ENCODE measurements at places on chromosomes 12 and 14.

DNA sequence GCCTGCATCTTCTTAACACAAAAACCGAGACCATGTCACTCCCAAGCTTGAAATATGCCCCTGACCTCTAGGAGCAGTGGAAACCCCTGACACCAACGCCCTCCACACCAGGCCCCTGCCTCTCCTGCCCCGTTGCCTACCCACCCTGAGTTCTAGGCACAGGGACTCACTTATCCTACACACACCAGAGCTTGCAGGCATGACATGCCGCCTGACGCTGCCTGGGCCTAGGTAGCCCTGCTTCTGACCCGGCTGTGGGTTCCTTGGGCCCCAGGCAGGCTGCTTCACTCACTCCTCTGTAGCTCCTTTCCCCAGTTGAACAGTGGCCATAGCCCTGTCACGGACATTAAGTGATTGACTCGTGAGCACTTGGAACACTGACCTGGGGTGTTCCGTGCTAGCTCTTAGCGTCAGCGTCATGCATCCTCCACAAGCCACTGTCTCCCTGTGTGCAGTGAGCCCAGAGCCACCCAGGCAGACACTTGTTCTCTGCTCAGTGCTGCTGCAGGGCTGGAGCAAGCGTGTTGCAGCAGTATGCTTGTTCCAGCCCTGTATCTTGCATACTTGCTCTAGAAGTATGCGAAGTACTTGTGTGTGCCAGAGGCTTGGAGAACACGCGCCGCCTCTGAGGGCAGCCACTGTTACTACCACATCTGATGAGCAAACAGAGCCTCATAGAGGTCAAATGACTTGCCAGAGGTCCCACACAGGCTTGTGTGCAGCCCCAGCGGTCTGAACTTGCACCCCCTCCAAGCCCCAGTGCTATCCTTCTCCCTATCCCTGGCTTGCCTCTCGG is 15.6 kb downstream of the OTUB2 start:
- no peak for DNase-seq

DNA sequence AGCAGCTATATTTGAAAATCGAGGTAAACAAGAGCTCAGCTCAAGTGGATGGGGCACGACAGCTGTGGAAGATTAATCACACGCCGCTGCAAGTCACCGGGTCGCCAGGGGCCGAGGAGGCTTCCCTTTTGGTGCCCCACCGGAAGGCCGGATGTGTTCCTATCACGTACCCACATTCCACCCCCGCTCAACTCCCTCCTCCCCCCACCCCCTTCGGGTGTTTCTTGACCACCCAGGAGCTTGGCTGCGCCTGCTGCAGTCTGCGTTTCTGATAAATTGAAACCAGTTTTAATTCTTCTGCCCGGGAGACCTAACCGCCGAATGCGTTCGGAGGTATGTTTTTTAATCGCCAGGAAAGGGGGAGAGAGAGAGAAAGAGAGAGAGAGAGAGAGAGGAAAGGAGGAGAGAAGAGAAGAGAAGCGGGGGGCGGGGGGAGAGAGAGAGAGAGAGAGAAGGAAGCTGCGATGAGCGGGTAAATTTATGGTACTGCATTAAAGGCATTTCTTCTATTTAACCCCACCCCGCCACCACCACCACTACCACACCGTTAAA is 1.8 kb downstream of the SLC8A3 start:
- DNase-seq, result peak; percentile 9

GRCh38 chr14:68800390-68800789 is 7.5 kb upstream of the ZFP36L1 start:
- no peak for DNase-seq

DNA sequence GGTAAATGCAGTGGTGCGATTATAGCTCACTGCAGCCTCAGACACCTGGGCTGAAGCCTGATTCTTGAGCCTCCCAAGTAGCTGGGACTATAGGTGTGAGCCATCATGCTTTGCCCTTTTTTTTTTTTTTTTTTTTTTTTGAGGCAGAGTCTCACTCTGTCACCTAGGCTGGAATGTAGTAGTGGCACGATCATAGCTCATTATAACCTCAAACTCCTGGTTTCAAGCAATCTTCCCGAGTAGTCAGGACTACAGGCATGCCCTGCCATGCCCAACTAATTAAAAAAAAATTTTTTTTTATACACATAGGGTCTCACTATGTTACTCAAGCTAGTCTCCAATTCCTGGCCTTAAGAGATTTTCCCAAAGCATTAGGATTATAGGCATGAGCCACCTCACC is 6.9 kb downstream of the ATP2A2 start:
- DNase-seq, result no peak

DNA sequence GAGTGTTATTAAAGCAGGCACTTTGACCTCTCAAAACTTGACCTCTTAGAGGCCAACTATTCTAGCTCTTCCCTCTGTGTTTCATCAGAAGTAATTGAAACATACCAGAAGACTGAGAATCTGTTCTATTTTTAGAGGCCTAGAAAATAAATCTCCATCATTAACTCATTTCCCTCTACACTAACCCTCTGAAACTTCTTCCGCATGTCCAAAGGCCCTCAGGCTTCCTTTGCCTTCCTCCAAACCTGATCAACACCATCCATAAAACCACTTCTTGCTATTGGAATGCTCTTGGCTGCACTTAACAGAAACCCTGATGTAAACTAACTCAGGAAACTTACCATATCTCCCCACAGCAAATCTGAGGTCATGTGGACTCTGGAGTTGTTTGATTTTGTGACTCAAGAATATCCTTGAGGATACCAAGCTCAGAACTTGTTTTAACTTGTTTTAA is 196.4 kb downstream of the RPAP3 start:
- no peak for DNase-seq

DNA sequence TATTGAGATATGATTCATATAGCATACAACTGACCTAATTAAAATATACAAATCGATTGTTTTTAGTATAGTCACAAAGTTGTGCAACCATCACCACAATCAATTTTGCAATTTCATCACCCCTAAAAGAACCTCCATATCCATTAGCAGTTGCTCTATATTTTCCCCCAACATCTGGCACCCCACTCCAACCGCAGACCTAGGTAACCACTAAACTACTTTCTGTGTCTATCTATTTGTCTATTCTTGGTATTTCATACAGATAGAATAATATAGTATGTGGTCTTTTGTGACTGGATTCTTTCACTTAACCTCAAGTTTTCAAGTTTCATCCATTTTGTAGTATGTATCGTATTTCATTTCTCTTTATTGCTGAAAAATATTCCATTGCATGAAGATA is 126.0 kb upstream of the CRY1 start:
- DNase-seq, result no peak

GRCh38 chr12:47328831-47329545 is 249.2 kb upstream of the AMIGO2 start:
- no peak for DNase-seq

GRCh38 chr12:111467857-111468241 is 62.1 kb downstream of the SH2B3 start:
- DNase-seq, result no peak

DNA sequence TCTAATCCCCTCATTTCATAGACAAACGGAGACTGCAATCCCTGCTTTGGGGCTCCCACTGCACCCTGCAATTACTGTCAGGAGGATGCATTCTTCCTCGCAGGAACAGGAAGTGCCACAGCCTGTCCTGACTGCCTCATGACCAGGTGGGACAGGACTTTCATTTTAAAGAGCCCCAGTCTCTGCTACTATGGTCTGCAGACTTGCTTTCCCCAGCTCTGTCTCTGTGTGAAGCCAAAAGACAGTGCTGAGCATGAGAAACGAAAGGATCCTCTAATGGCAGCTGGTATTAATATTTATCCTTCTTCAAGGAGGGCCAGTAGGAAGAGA is 60.0 kb upstream of the PNMA1 start:
- DNase-seq, result no peak

- DNase-seq, result no peak
Measured at GRCh38 chr12:204261-204678, 9.7 kb downstream of the SLC6A12 start.

DNA sequence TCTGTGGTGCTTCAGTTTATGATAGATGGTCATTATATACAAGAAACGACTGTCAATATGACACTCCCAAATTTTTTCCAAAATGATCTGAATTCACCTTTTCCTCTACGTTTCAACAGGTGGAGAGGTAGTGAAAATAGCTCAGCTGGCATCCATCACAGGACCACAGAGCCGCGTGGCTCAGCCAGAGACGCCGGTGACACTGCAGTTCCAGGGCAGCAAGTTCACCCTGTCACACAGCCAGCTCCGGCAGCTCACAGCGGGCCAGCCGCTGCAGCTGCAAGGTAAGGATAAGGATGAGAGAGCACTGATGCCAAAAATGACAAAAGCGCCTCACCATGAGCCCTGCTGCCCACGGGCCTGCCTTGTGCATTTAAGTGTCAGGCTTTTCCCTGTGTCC is 73.9 kb downstream of the EP400 start:
- DNase-seq, result no peak

- no peak for DNase-seq
Measured at GRCh38 chr14:106506881-106507305, 980.5 kb downstream of the TMEM121 start.

GRCh38 chr12:120457133-120457532 is 10.9 kb downstream of the GATC start:
- no peak for DNase-seq

DNA sequence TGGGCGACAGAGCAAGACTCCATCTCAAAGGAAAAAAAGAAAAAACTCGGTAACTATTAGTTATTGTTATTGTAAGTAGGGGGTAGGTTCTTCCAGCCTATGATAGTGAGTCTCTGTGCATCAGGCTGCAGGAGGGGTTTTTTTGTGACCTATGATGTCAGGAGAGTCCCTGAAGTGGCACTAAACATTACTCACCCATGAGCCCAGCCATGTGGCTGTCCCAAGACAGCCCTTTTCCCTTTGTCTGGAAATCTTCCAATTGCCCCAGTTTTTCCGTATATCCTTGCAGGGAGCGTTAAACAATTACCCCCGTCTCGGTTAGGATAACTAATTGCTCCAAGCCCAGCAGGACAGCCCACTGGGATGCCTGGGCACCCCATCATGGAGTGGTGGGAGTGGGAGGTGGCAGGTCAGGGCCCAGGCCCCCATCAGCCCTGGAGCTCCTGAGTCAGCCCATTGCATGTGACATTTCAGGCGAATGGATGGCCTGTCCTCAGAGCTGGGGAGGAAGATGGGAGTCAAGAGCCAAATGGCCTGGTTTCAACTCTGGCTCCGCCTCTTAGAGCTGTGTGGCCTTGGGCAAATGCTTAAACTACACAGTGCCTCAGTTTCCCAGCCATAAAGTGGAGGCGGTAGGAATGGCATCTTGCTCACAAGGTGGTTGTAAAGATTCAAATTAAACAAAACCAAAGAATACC is 16.4 kb downstream of the PHETA1 start:
- no peak for DNase-seq

GRCh38 chr14:93959239-93960107 is 16.9 kb downstream of the ASB2 start:
- peak; percentile 86 for DNase-seq

DNA sequence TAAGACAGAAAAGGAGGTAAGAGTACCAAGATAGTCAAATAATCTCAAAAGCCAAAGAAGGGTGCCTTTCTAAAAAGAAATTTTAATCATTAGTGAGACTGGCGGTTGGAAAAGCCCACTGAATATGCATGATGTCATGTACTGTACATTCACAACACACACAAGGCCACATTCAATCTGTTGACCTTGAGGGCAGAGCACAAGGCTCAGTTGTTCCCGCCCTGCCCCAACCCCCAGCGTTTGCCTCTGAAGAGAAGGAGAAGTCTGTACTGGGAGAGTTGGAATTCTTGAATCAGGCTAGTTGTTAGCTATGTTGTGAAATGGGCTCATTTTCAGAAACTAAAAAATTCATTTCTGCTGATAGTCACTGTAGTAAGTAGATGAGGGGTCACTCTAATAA is 50.2 kb upstream of the NID2 start:
- no peak for DNase-seq

- DNase-seq, result no peak
Measured at GRCh38 chr14:54681811-54682261, 114.9 kb downstream of the SAMD4A start.

DNA sequence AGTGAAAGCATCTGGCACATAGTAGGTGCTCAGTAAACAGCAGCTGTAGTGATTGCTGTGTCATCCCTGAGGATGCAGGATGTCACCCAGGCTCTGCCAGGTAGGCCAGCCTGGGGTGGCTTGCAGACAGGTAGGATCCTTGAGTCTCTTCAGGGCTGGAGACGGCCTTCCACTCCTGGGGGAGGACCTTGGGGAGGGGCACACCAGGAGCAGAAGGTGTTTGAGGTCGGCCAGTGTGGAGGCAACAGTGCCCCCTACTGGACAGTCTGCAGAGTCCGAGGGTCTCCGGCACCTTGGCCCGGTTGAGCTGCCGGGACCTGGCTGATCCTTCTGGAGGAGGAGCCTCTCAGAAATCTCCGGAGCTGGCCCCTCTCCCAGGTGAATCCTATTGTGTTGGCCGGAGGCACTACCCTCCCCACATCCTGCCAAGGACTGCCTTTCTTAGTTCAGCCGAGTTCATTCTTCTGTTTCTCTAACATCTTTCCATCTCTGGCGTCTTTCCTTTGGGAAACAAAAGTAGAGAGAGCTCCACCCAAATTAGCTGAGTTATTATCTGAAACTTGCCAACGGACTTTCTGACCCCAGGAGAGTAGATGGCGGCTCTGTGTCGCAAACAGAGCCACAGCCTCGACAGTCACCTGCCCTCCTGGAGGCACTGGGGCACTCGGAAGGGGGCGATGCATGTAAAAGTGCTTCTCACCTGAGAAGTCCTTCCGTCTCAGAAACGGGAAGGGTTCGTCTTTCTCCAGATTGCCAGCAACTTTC is 41.8 kb upstream of the CLMN start:
- DNase-seq, result peak; percentile 45

DNA sequence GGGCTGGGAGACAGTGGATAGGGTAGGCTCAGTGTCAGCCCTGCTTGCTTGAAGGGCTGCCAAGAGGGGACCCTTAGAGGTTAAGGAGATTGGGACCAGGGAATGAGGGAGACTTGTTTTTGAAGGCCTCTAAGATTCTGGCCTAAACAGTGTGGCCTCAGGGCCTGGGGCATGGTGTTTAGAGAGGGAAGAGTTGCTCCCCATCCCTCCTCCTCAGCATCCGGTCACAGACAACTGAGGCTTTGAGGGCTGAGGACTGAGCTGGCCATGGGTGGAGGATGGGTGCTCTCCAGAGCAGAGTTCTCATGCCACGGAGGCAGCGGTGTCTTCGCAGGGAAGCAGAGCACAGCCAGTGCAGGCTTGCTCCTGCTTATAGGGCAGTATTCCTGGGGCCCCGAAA is 49.4 kb downstream of the KRT80 start:
- no peak for DNase-seq

DNA sequence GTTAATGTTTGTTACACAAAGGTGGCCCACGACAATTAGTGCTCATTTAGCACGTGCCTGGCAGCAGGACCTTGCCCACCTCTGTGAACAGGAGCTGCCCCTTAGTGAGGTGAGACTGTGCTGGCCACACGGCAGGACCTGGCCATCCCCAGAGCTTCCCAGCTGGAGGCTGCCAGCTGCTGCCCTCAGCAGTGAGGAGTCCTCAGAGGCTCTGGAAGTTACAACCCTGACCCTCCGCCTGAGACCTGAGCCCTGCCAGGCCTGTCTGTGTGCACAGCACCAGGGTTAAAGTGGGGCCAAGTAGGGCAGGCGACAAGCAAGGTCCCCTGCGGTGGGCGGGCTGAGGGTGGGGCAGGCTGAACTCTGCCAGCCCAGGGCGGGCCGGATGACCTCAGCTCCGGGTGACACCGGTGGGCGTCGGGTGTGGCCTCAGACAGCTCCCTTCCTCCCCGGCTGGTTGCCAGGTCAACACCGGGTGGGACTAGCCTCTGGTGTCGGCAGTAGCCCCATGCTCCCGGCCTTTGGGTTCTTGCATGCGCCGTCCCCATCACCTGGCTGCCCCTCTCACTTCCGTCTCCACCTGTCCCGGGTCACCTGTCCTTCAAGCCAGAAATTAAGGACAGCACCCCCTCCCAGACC is 9.2 kb upstream of the LBHD2 start:
- no peak for DNase-seq

- no peak for DNase-seq
Measured at GRCh38 chr12:95337146-95337545, 119.5 kb downstream of the VEZT start.

Data from stimulated activated CD4-positive, alpha-beta T cell treated with anti-CD3 and anti-CD28 coated beads, Interleukin-2, amount 100 ng/mL, for 48 hours (primary cell).